ENCODE measurements at places on chromosomes 16 and 17.

- no peak for DNase-seq
These were observed 86.0 kb upstream of the AMZ2 start for GRCh38 chr17:68161644-68162428.

GRCh38 chr17:36632916-36633771, 31.8 kb downstream of the MRM1 start:
- no peak for DNase-seq

GRCh38 chr17:7292729-7293128, 1.7 kb downstream of the YBX2 start:
- no peak for DNase-seq

DNA sequence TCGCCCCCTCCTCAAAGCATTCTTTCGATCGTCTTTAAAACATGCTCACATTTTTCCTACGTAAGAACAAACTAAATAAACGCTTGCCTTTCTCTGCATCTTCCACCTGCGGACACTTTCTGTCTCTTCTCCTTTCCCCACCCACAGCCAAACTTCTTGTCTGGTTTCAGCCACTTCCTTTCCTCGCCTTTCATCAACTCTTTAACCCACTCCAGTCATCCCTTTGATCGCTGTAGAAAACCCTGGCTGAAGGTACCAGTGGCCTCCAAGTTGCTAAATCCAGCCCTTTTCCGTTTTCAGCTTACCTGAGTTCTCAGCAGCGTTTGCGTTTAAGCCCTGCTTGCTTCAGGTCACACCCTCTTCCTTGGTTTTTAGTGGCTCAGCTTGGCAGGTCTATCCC, 483 bp downstream of the RPA1 start:
- peak; percentile 12 for DNase-seq

GRCh38 chr16:2210386-2211365, at the start of gene BRICD5:
Gene BRICD5, minus strand, starts transcription at chr16:2210863. Its CDS starts 30 bp downstream, at chr16:2210833.
- no peak for DNase-seq

GRCh38 chr17:48231995-48232959, 124.7 kb downstream of the SNX11 start:
- no peak for DNase-seq

DNA sequence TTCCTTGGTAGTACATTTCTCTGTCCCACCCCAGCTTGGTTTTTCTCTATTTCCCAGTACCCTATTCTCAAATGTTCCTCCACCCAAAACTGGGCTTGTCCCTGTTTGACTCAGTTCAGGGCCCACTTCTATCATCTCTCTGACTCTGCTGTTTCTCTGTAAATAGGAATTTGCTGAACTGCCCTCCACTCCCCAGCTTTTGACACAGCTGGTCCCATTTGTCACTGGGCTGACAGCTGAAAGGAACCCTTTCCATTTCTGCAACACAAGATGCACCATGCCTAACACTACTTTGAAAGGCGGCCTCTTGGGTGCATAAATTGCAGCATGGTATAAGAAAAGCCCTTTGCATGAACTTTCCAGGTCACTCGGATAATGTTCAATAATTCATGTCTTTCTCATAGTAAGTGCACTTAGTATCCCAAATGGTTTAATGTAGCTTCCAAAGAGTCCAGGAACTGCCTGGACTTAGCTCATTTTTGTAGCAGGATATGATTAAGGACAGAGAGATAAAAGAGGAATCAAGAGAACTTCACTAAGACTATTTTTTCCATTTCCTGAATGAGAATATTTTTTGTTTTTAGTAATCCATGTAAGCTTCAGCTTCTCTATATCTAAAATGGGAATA, 256.7 kb downstream of the CDH11 start:
- no peak for DNase-seq

GRCh38 chr17:83007504-83008185, 71.8 kb upstream of the METRNL start:
- DNase-seq: no peak

- DNase-seq: peak; percentile 53
These were observed 43.0 kb upstream of the TANGO6 start for GRCh38 chr16:68800257-68800875.

DNA sequence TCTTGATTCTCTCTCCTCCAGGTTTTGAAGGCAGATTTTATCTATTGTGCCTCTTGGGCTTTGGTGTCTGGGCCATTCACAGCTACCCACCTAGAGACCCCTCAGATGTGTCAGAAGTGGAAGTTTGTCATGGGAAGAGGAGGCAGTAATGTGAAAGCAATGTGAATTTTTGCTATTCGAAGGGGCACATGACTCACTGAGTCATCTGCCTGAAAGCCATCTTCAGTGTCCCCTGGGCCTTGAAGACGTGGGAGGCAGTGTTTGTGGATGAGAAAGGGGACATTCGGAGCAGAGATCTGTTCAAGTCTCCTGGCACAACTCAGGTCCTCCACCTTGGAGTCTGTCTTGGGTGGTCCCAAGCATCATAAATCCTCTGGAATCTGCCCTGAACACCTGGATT, 530.2 kb downstream of the NPIPA7 start:
- no peak for DNase-seq

- no peak for DNase-seq
These were observed 45.3 kb downstream of the BRD7 start for GRCh38 chr16:50323335-50324011.

DNA sequence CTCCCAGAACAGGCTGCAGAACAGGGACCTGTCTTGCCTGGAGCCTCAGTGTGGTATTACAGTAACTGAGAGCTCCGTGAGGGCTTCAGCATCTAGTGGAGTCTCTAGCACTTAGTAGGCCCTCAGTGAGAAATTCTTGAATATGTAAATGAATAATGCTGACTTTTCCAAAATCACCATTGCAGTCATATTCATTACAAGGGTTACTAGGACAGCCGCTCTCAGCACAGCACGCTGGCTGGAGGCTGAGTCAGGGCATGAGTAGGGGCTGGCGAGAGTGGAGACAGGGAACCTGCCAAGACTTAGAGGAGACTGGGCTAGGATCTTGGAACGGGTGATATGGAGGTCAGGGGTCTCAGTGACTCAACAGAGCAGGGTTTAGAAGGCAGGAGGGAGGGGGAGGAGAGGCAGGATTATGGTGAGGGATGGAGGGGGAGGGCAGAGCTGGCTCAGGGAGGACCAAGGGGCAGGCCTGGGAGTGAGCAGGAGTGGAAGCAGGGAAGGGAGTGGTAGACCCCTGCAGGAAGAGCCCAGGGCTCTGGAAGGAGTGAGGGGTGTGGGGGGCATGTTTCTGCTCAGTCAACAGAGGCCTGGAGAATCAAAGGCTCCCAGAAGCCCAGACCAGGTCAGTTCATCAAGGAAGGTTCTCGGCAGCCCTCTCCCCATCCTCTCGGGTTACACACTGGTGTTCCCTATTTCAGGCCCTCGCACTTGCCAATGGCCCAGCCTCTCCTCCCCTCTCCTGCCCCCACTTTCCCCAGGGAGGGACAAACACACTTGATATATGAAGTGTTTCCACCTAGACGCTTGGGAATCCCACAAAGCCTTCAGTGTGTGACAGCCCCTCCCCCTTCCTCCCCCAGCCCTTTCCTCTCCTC, 42.3 kb downstream of the FZD2 start:
- no peak for DNase-seq

DNA sequence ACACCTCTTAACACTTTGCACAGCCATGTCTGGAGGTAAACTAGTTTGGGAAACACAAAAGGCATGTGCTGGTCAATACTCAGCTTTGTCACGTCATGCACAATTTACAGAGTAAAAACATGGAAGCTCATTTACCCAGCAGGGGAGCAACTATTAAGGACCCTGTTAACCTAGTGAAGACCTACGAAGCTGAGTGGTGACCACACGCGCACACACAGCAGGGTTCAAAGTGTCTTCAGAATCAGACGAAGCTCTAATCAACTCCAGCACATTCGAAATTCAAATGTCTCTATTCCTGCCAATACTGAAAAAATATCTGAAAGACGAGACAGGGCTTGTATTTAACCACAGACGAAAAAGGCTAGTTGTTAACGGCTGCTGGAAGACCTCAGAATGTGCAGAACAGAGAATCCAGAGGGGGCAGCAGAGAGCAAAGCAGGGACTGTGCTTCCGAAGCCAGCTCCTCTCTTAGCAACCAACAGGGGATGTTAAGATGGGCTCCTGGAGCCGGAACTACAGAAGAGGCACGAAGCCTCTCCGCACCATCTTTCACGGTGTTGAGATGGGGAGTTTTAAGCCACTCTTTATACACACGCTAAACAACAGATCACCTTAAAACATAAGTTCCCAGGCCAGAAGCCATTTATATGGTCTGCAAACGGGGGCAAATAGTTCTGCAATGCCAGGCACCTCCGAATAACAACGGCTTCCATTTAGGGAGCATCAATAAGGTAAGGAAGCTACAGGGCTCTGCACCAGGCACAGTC, 45.7 kb downstream of the CMTM4 start:
- peak; percentile 83 for DNase-seq

GRCh38 chr16:10921536-10922327, 20.5 kb downstream of the DEXI start:
- no peak for DNase-seq

GRCh38 chr17:14827396-14827919, 437.7 kb downstream of the PMP22 start:
- DNase-seq: no peak

GRCh38 chr16:813204-813915, 12.8 kb upstream of the GNG13 start:
- peak; percentile 29 for DNase-seq

DNA sequence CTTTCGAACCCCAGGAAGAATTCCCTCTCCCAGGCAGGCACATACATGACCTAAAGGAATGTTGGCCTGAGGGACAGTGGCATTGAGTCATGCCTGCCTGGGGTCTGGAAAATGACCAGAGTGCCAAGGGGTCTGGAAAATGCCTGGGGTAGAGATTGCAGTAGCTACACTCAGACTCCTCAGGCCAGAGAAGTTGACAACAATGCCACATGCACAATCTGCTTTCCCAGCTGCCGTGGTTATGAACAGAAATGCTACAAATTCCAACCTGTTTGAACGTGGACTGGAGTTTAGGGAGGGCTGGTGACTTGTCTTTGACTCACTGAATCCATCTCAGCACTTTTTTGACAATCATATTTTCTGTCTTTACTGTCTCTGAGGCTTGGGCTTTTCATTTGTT, 250.0 kb downstream of the ABCC12 start:
- no peak for DNase-seq

GRCh38 chr17:14759325-14759724, 458.4 kb downstream of the HS3ST3B1 start:
- no peak for DNase-seq

- no peak for DNase-seq
These were observed 20.3 kb downstream of the RHBDL3 start for GRCh38 chr17:32285746-32286517.

DNA sequence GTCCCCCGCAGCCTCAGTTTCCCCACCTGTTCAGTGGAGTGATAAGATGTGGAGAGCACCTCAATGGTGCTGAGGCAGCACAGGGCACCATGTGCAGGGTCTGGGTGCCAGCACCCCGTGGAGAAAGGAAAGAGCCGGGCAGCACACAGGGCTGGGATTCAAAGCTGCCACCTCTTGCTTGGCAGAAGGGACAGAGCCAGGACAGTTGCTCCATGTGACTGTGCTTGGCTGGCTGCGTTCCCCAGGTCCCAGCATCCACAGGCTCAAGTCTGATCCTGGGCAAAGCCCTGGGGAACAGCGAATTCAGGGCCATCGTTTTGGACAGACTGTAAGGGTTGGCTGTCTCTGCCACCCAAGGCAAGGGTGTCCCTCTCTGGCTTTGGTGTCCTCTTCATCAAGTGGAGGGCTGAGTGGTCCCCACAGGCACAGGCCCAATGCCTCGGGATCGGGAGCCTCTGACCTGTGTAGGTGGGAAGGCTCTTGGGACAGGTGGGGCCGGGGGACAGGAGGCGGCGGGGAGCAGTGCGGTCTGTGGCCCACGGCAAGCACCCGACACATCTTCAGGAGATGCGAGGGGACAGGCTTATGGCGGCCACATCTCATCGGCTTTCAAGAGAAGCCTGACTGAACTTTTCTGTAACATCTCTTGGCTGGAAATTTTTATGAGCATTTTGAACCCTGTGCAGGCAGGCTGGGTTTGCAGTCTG, 8.5 kb downstream of the ZNF469 start:
- DNase-seq: no peak

DNA sequence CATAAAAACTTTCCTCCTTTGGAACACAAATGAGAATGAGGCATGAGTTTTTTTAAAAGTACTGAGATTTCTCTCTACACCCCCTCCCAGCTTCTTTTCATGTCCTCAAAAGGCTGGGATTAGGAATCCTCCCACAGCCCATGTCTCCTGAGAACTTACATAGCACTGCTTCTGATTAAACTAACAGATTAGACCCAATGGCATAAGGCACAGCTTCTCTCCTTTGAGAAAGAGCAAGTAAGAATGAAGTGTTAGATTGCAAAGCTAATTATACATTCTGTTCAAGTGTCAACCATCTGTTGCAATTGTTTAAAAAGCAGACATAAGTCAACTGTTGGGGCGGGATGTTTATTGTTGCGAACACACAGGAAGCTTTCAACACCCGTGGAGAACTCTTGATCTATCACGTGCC, 715.1 kb downstream of the CDH11 start:
- DNase-seq: no peak

- no peak for DNase-seq
These were observed 61.1 kb downstream of the HS3ST3B1 start for GRCh38 chr17:14361945-14362508.

DNA sequence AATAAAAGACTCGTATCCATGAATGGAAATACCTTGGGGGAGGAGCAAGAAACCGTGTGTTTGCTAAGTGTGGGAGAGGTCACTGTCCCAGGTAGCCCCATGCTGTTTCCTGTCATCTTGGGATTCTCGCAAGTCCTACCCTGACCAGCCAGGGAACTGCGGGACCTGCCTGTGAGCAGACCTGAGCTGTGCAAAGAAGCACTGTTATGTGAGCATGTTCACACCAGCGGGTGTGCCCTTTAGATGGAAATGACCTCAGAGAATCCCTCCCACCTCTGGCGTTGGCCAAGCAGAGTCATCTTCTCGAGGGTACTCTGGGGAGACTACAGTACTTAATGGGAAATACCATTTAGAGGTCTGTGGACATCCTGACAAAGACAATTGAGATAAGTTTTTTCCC, 127.0 kb upstream of the MON1B start:
- DNase-seq: no peak

- no peak for DNase-seq
These were observed 5.5 kb downstream of the TVP23A start for GRCh38 chr16:10813099-10813455.

- DNase-seq: no peak
These were observed 114.9 kb downstream of the PRKCA start for GRCh38 chr17:66417300-66417719.

GRCh38 chr16:21197621-21198020, 13.8 kb downstream of the ZP2 start:
- no peak for DNase-seq

DNA sequence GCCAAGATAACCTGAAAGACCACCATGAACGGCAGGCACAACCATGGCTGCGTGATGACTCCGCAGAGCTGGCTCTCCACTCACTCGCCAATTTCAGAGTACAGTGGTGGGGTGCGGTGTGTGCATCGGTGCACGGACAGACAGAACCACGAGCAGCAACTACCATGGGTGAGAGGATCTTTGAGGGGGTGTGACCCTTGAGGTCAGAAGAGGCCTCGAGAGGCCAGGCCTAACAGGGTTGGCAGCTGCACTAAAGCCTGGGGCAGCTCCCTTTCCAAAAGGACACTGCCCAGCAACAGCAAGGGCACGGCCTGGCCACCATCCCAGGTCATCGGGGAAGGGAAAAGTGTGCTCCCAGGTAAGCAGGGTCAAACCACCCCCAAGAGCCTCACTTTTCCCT, 1.9 kb upstream of the ECI1 start:
- no peak for DNase-seq

GRCh38 chr16:68022278-68022727, 729 bp downstream of the DDX28 start:
- no peak for DNase-seq

All from CD4-positive, alpha-beta T cell treated with Interleukin-2 at 100 ng/mL for 4 hours (primary cell).